ENCODE measurements at places on chromosomes 7 and 10. TPM values are rescaled to one million over a fixed set of nuclear protein-coding genes. Genes with fewer than 3 reads are reported as not detected.

Gene BEND7
- 1.3 TPM for total RNA-seq

Gene CASD1
- total RNA-seq: 8.7 TPM

Gene CYP3A4
- total RNA-seq: not detected

Gene SFTPA2
- total RNA-seq: not detected

Gene KCP
- 0.53 TPM for total RNA-seq

Gene TNPO3
- total RNA-seq: 75.1 TPM

Gene TMEM139
- 3.7 TPM for total RNA-seq

Gene CCDC136
- 0.26 TPM for total RNA-seq

Gene ATP5MK
- total RNA-seq: 131 TPM

Gene CALHM1
- not detected for total RNA-seq

Gene SLC16A12
- total RNA-seq: not detected

Gene RTKN2
- total RNA-seq: 0.79 TPM

Gene FAM180A
- total RNA-seq: not detected

Gene SLC13A4
- total RNA-seq: under 0.01 TPM

All from bronchial epithelial cell (primary cell).